Activated naive CD4-positive, alpha-beta T cell treated with anti-CD3 and anti-CD28 coated beads, Interleukin-2, amount 50 U/mL, for 72 hours (primary cell): ENCODE measurements at places on chromosomes 7 and 10. TPM values are rescaled to one million over a fixed set of nuclear protein-coding genes. Genes with fewer than 3 reads are reported as not detected.

The HTR5A gene
- total RNA-seq, result not detected

The ANKRD22 gene
- total RNA-seq, result 0.78 TPM

The C10orf95 gene
- total RNA-seq, result not detected

The PTPRN2 gene
- 0.35 TPM for total RNA-seq

The TFAM gene
- total RNA-seq, result 84.7 TPM

The CFAP70 gene
- total RNA-seq, result 1.2 TPM

The CYREN gene
- 27.2 TPM for total RNA-seq

The PODXL gene
- 1.3 TPM for total RNA-seq

The DYDC2 gene
- total RNA-seq, result not detected

The CACNA2D1 gene
- not detected for total RNA-seq

The ALOX5 gene
- 1.7 TPM for total RNA-seq

The MACC1 gene
- total RNA-seq, result not detected

The MAP3K8 gene
- total RNA-seq, result 25.8 TPM

The IKZF1 gene
- total RNA-seq, result 327 TPM

The SPDYE1 gene
- total RNA-seq, result not detected

The ADARB2 gene
- not detected for total RNA-seq

The ZNF273 gene
- total RNA-seq, result 13.4 TPM

The RRP12 gene
- total RNA-seq, result 41.4 TPM

The WDFY4 gene
- total RNA-seq, result 0.25 TPM

The FAM24B gene
- 12.0 TPM for total RNA-seq

The SUFU gene
- 9.1 TPM for total RNA-seq

The LEP gene
- not detected for total RNA-seq

The MET gene
- not detected for total RNA-seq

The ADRB1 gene
- total RNA-seq, result not detected

The CDK6 gene
- 153 TPM for total RNA-seq

The TACC2 gene
- not detected for total RNA-seq

The CLRN3 gene
- not detected for total RNA-seq

The KAZALD1 gene
- 0.60 TPM for total RNA-seq

The MMRN2 gene
- total RNA-seq, result not detected

The ACTR3C gene
- total RNA-seq, result 5.8 TPM

The CFAP46 gene
- total RNA-seq, result 0.45 TPM

The AKR1E2 gene
- 7.5 TPM for total RNA-seq

The OPALIN gene
- total RNA-seq, result not detected

The AMPH gene
- not detected for total RNA-seq

The GPRIN2 gene
- total RNA-seq, result not detected

The GPR15LG gene
- total RNA-seq, result not detected
